Stimulated activated CD4-positive, alpha-beta T cell treated with anti-CD3 and anti-CD28 coated beads, Interleukin-15, amount 100 ng/mL, for 24 hours (primary cell): ENCODE measurements at places on chromosomes 3 and 15.

DNA sequence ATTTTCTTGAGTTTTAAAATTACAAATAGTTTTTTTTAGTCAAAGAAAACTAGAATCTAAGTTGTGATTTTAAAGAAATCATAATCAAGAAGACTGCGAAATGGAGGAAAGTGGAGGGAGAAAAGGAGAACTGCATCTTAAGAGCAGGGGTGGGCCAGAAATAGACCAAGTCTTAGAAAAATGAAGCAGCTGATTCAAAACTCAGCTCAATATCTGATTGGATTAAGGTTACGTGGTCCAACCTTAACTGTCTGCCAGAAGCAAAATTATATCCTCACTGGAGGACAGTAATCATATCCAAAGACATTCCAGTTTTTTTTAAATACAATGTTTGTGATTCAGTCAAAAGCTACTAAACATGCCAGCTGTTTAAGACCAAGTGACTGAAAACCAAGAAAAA is 41.4 kb downstream of the CHSY1 start:
- no peak for DNase-seq

GRCh38 chr15:60674704-60675395 is 195.9 kb upstream of the ICE2 start:
- DNase-seq, result no peak

DNA sequence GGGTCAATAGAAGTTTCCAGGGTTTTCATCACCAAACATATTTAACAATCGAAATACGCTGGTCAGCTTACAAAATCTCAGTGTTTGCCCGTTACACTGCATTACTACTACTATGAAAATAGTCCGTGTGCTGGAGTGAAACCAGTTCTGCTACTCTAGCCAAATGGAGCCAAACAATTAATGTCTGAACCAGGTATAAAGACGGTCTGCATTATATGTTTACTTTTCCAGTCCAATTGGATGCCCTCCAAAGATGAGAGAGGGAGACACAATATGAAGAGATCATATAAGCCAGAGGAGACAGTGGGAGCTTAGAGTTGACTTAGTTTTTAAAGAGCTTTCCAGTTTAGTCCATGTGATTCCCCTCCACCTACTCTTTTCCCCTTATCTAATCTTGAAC is 6.3 kb upstream of the DUT start:
- DNase-seq, result no peak

DNA sequence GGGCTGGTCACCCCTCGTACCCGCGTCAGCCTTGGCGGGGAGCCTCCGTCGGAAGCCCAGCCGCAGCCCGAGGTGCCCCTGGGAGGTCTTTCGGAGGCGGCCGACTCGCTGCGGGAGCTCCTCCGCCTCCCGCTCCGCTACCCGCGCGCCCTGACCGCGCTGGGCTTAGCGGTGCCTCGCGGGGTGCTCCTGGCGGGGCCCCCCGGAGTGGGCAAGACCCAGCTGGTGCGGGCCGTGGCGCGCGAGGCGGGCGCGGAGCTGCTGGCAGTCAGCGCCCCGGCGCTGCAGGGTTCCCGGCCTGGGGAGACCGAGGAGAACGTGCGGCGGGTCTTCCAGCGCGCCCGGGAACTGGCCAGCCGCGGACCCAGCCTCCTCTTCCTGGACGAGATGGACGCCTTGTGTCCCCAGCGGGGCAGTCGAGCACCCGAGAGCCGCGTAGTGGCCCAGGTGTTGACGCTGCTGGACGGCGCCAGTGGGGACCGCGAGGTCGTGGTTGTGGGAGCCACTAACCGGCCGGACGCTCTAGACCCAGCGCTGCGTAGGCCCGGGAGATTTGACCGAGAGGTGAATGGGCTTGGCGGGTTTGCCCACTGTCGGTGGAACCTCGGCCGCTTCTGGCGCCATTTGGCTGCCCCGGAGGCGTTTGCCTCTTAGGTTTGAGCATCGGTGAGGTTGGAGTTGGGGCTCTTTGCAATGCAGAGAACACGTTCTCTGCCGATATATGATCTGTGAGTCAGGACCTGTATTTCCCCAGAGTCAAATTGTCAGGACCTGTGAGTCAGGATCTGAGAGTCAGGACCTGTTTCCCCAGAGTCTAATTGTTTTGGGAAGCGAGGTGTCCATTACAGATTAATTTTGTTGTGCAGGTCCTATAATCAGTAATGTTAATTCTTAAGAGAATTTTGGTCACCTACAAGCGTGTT is 24.9 kb upstream of the GATM start:
- DNase-seq, result peak; percentile 46

DNA sequence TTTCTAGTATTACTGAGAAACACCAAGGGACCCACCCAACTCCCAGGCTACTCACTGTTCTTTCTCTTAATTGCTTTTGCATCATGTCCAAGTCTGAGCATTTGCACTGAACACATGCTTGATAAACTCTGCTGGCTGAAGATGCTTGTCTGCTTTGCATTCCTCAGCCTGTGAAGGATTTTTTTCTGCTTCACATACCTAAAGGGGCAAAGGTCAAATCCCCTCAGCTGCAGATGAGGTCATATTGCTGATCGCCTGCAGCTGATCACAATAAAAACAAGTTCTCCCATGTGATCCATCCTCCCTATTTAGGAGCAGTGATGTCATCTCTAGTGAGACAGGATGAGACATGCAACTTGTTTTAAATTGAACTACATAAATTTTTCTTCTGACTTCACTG is 84.6 kb upstream of the DCBLD2 start:
- no peak for DNase-seq

DNA sequence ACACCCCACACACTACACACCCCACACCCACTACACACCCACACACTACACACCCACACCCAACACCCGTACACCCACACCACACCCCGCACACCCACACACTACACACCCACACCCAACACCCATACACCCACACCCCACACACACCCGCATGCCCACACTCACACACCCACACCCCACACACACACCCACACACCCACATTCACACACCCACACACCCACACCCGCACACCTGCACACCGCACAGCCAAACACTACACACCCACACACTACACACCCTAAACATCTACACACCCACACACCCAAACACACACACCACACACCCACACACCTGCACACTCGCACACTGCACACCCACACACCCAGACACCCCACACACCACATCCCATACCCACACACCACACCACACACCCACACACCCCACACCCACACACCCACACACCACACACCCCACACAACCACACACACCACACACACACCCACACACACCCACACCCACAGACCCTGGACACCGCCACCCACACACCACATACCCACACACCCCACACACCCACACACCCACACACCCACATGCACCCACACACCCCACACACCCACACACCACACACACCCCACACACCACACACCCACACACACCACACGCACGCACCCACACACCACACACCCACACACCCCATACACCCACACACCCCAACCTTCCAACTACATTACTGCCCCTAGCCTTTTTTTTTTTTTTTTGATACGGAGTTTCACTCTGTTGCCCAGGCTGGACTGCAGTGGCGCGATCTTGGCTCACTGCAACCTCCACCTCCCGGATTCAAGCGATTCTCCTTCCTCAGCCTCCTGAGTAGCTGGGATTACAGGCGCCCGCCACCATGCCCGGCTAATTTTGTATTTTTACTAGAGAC is 16.9 kb downstream of the CEP19 start:
- peak; percentile 33 for DNase-seq

GRCh38 chr15:63950911-63951481 is 95.3 kb downstream of the DAPK2 start:
- no peak for DNase-seq

GRCh38 chr15:40161693-40162391 is 973 bp downstream of the BUB1B start:
- DNase-seq, result no peak

DNA sequence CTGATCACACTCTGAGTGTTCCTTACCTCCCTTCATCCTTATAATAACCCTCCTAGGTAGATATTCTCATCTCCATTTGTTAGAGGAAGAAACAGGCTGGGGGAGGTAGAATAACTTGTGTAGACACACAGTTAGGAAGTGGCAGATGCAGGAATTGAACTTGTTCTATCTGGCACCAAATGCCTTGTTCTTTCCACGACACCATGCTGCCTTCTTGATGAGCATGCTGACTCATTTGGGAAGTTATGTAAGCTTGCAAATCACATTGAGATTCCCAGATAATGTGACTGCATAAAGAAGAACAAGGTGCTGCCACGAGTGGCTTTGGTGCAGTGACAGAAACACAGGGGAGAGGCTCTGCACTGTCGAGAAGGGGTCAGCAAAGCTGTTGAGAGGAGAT is 27.5 kb upstream of the NDUFB4 start:
- no peak for DNase-seq

DNA sequence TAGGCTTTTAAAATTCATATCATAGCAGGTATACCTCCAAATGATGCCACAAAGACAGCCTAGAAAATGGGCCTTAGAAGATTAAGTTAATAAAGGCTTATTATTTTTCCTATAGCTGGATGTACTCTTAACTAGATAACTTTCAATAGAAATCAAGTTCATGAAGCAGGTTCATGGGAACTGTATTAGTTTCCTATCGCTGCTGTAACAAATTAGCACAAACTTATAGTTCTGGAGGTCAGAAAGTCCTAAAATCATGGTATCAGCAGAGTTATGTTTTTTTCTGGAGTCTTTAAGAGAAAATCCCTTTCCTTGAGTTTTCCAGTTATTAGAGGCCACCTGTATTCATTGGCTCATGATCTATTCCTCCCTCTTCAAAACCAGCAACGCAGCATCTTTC is 269.9 kb downstream of the TIGIT start:
- no peak for DNase-seq

- no peak for DNase-seq
Observed at GRCh38 chr3:159102001-159102400, 300.1 kb downstream of the MFSD1 start.

- DNase-seq, result no peak
Observed at GRCh38 chr15:58518626-58519025, 86.8 kb downstream of the LIPC start.

GRCh38 chr15:31799715-31800321 is 230.5 kb upstream of the CHRNA7 start:
- no peak for DNase-seq

DNA sequence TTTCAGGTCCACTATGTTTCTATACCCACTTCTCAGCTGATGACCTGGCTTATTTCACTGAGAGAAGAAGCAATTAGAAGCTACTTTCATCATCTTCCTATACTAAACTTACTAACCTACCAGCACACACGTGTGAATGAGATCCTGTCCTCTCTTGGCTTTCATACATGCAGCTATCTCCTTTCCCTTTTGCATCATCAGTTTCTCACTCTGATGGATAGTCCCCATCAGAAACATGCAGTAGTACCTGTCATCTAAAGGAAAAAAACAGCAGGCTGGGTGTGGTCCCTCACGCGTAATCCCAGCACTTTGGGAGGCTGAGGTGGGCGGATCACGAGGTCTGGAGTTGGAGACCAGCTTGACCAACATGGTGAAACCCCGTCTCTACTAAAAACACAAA is 237.6 kb upstream of the C2CD4B start:
- no peak for DNase-seq

DNA sequence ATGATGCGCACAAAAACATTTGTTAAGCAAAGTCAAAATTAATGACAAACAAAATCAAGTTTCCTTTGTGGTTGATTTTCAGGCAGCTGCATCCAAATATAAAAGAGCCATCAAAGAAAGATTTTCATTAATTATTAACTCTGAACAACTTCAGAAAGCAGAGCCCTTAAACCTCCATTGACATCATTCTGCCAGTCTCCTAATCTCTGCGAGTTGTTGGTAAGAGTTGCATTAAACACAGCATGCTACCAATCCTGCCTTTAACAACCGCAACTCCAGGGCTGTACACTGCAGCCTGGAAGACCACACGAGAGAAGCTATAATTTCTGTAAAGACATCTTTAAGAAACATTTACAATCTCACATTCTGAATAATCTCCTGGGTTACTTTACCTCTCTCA is 204.6 kb downstream of the NR2F2 start:
- no peak for DNase-seq

DNA sequence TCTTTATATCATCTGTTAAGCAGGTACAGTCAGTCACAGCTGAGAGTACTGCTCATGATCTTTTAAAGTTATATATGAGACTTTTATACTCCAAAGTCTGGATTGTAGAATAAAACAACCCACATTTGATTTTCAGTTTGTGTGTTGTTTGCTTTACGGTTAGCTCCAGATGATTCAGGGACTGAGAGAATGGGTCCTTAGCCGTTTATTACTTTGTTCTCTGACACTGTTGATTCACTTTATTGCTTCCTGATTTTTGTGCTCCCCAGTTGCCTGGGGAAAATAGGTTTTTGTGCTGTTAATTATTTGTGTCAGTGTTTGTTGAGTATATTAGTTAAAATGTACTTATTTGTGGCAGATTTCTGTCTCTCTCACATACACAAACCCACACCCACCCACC is 8.6 kb upstream of the EBLN2 start:
- no peak for DNase-seq

DNA sequence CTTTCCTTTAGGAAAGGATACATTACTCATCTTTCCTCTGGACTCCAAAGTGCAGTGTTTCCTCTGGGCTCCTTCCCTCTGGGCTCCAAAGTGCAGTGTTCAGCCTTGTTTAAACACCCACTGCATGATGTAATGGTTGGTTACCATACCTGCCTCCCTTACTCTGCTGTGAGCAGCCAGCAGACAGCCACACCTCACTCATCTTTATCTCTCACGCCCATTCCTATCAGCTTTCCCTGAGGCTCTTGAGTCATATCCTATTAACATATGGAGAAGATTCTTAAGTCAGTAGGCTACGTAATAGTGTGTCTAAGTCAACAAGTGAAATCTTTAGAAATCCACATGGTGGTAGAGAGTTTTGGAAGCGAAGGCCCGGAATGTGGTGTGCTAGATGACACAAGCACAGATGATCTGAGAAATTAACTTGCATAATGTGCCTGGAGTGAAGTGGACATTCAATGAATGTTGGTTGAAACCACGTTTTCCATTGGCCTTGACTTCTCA is 97.2 kb upstream of the CTNNB1 start:
- DNase-seq, result no peak

GRCh38 chr3:128198313-128198712 is 45.0 kb downstream of the EEFSEC start:
- no peak for DNase-seq

GRCh38 chr3:67686069-67686468 is 31.7 kb upstream of the SUCLG2 start:
- DNase-seq, result no peak

GRCh38 chr3:156460206-156460611 is 94.7 kb downstream of the SSR3 start:
- DNase-seq, result no peak

DNA sequence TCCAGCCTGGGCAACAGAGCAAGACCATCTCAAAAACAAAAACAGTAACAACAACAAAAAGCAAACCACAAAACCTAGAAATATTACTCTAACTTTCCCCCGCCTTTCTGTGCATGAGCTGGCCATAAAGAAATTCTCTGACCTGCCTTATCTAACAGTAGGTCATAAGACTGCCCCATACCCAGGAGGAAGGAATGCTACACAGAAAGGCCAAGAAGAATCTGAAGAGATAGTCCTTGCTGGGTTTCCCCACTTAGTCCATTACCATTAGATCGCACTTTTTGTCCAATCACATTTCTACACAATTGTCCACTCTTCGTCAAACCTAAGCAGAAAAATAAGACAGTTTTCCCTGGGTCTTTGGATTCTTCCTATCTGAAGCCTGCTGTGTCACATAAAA is 23.5 kb downstream of the CIAO2A start:
- DNase-seq, result no peak
